ENCODE measurements at places on chromosomes 12 and 14.

DNA sequence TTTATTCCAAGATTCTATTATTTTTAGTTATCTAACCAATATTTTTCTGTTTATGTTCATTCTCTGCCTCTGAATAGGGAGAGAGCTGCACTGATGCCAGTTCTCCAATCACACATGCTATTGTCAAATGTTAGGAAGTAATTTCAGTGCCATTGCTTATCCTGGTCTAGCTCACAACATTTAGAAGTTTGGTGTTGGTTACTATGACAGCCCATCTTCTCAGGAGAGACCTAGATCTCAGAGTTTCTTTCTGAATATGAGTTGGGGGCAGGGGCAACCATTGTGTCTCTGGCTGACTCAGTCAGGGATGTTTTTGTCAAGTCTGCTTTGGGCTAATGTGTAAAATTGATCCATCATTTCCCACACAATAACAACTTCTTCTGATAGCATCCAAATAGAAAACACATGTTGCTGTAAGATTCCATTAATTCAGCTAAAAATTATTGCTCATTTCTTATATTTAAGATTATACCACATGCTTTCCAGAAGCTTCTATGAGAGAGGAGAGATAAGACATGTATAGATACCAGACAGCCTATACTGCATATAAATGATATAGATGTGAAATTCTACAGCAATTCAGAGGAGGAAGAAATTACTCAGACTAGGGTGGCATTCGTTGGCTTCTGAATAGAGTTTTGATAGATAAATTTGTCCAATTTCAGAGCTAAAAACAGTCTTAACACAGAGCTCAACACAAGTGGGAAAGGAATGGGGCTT, 64.8 kb downstream of the DACT1 start:
- DNase-seq: no peak

GRCh38 chr14:34184126-34184525, 233.3 kb upstream of the EGLN3 start:
- no peak for DNase-seq

- DNase-seq: no peak
Observed at GRCh38 chr12:109178532-109178931, 62.1 kb downstream of the ACACB start.

DNA sequence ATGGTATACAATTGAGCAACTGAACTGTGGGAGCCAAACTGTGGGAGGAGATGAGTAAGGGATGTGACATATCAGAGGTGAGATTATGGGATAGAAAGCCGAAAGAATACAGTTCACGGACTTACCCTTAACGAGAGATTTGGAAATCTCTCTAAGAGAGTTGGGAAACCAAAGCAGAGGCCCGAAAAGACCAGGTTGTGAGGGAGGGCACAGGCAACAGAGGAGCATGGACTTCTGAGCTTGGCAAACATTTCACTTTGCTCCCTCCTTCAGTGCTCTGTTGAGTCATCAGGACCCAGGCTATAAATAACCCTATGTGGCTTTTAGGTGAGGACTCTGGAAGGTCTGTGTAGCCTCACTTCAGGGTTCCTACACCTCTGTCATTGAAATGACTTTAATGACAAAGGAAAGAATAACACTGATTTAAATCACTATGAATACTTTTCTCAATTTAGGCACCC, 120.6 kb downstream of the TGFB3 start:
- DNase-seq: peak; percentile 24

- DNase-seq: no peak
Observed at GRCh38 chr12:112671564-112671963, 120.0 kb upstream of the RPH3A start.

GRCh38 chr14:36884049-36884448, 222.4 kb downstream of the PAX9 start:
- no peak for DNase-seq

- no peak for DNase-seq
Observed at GRCh38 chr12:116395396-116395795, 117.9 kb upstream of the MED13L start.

- peak; percentile 42 for DNase-seq
Observed at GRCh38 chr12:124550123-124551089, 17.0 kb downstream of the NCOR2 start.

GRCh38 chr14:59771577-59771976, 99.0 kb downstream of the RTN1 start:
- DNase-seq: no peak

DNA sequence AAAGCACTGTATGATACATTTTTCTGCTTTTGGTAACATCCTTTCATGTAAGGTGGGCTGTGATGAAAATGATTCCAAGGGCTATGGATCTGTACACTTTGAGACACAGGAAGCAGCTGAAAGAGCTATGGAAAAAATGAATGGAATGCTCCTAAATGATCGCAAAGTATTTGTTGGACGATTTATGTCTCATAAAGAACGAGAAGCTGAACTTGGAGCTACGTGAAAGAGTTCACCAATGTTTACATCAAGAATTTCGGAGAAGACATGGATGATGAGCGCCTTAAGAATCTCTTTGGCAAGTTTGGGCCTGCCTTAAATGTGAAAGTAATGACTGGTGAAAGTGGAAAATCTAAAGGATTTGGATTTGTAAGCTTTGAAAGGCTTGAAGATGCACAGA, 22.1 kb upstream of the SRGAP1 start:
- no peak for DNase-seq

- DNase-seq: no peak
Observed at GRCh38 chr14:60946773-60947172, 34.1 kb downstream of the TRMT5 start.

GRCh38 chr12:32047357-32048212, 59.1 kb upstream of the BICD1 start:
- no peak for DNase-seq

DNA sequence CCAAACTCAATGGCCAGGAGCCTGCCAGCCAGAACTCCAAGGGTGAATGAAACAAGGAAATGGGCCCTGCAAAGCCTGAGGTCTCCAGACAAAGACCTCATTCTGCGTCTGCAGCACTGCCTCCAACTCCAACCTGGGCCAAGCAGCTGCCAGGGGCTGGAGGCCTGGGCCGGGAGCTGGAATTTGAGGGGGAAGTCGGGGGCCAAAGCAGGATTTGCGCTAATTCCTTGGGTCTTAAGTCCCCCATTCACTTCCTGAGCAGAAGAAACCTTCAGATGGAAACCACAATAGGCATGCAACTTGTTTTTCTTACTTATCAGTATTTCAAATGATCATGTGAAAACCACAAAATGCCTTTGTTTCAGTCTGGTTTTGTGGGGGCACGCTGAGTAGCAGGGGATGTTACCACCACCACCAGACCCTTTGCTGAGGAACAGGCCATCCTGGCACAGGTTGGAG, 23.0 kb upstream of the TC2N start:
- DNase-seq: no peak

DNA sequence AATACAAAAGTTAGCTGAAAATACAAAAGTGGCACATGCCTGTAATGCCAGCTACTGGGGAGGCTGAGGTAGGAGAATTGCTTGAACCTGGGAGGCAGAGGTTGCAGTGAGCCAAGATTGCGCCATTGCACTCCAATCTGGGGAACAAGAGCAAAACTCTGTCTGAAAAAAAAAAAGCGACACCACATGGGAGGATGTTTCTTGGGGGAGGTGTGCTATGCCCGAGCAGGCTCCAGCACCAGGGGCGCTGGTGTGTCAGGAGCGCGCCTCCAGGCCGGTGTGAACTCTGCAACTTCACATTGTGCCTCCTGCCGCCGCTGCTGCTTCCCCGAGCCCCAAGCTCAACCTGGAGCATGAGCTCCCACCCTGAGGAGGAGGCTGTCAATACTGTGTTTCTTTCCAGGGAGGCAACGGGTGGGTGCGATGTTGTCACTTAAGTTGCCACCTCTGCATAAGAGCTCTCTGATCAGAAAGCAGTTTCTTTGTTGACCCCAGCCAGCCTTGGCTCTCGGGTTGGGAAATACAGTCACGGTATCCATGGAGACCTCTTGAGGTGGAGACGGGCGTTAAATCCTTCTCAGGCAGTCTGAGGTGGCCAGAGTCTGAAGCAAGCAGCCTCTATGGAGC, 18.9 kb downstream of the DEGS2 start:
- DNase-seq: no peak

DNA sequence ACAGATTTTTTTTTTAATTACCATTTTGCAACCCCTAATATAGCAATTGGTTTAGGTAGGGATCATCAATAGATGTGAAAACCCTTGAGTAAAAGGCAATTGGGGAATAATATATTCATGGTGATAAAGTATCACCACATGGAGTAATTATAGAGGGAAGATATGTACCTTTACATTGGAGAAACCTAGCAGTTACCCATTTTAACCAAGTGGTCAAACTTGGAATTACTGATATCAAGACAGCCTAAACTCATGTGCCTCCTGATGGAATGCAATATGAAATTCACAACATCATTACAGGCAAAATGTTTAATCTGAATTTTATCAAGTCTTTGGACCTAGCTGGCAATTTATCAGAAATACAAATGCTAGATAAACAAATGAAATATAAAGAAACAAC, 6.7 kb upstream of the SLC10A1 start:
- DNase-seq: no peak

DNA sequence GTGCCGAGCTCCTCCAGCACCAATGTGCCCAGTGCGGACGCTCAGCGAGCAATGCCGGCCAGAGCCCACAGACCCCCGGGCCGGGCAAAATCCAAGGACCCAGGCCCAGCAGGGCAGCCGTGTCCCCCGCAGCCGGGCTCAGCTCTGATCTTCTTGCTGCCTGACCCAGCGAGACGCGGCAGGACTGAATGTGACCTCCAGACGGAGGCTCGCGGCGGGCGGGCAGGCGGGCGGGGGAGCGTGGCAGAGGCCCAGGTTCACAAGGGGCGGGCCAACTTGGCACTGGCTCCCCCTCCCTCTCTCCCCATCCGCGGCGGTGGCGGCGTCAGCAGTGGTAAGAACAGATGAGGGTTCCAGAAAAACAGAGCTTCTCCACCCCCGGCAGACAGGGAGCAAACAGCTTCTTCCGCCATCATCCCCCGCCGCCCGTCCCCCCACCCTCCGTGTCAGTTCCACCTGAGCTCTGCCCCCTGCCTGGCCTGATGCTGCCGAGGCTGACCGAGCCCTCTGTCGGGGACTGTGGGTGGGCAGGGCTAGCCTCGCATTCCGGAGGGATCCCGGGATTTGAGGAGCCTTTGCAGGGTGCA, 94.3 kb downstream of the RFLNA start:
- peak; percentile 88 for DNase-seq

DNA sequence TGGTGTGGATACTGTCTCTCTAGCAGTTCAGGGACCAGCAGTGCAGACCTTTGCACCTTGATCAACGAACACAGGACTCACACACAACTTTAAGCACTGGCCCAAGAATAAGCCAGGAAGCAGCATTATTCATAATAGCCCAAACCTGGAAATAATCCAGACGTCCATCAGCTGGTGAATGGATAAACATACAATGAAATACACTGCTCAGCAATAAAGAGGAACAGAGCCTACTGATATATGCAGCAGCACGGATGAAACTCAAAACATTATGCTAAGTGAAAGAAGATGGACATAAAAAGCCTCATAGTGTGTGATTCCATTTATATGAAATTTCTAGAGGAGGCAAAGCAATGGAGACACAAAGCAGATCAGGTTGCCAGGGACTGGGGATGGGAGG, 303.9 kb upstream of the FKBP4 start:
- DNase-seq: no peak

DNA sequence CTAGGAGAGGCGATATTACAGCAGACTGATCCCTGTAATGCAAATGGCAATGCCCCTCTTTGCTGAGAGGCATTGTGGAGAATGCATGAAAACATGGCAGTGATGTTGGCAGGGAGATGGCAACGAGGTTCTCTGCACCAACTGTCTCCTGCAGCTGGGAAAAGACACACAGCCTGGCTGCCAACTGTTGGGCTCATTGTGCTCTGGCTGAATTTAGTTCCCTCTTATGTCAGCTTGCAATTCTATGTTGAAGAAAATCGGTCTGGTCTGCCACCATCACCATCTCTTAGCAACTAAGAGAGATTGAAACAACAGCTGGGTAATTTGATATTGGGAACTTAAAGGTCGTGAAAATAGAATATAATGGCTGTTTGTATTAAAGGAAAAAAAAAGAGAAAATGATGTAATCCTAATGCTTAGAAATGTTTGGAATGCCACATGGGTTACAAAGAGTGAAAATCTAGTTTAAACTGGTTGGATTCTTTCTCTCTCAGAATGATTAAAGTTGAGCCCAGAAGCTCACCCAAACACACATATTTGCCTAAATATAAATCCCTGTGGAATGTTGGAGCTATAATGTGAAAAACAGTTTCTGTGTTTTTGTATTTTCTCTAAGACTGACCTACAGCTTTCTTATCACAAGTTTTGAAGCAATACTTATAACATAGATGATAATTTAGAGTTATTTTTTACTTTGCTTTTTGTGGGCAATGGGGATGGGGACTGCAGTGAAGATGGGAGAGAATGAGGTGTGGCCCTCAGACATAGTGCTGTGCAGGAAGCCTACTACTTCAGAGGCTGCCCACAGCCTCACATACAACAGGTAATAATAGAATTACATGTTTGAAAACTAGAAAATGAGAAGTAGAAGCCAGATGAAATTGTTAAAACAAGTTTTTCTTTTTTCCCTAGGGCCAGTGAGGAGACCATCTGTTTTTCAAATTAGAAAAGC, 143.7 kb downstream of the AKAP6 start:
- no peak for DNase-seq

GRCh38 chr14:90700933-90701776, 115.1 kb downstream of the TTC7B start:
- no peak for DNase-seq

- DNase-seq: no peak
Observed at GRCh38 chr14:65704850-65705249, 292.3 kb downstream of the FUT8 start.

DNA sequence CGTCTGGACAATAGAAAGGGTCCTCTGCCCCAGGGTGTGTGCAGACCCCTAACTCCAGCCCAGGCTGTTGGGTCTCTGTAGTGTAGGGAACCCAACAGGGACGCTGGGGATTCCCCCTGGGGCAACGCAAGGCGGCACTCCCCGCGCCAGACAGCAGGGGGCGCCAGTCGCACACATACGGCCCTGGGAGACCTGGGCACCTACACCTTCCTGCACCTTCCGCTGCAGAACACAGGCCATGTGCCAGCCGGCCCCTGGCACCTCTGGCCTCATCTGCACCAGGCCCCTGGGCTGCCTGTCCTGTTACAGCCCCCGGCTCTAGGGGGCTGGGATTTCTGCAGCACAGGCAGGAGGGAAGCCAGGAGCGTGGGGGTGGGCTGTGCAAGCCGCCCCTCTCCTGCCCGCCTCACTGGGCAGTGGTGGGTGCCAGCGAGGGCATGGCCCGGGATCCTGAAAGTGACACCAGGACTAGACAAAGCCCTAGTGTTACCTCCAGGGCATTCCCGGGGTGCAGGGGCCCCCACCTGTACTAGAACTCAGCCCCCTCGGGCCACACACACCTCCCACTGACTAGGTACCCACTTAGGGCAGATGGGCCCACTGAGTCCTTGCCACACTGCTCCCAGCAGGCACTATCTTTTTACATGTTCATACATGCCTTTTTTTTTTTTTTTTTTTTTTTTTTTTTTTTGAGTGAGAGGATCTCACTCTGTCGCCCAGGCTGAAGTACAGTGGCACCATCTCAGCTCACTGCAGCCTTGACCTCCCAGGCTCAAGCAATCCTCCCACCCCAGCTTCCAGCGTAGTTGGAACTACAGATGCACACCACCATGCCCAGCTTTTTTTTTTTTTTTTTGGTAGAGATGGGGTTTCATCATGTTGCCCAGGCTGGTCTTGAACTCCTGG, 37.5 kb downstream of the CCNK start:
- peak; percentile 78 for DNase-seq

All from ovary (tissue), 10 donors.